ENCODE measurements at places on chromosomes 7 and 10. TPM values are rescaled to one million over a fixed set of nuclear protein-coding genes. Genes with fewer than 3 reads are reported as not detected.

DNA sequence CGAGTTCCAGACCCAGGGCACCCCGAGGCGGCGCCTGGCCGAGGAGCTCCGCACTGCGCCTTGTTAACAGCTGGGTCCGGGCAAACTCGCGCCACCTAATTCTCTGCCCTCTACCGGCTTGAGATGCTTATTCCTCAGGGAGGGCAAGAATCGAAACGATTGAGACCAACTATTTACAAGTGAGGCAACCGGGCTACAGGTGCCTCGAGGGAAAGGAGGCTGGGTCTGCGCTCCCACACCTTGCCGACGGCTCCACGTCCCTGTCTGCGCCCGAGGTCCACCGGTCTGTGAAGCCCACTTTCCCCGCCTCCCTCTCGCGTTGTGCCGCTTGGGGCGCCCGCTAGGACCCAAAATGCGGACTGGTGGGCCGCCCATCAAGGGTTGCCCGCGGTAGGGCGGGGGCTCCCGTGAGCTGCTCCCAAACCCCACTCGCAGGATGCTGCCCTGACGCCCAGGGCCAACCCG is 527 bp downstream of the AKR1B1 start:
- DNase-seq, result peak; percentile 16

DNA sequence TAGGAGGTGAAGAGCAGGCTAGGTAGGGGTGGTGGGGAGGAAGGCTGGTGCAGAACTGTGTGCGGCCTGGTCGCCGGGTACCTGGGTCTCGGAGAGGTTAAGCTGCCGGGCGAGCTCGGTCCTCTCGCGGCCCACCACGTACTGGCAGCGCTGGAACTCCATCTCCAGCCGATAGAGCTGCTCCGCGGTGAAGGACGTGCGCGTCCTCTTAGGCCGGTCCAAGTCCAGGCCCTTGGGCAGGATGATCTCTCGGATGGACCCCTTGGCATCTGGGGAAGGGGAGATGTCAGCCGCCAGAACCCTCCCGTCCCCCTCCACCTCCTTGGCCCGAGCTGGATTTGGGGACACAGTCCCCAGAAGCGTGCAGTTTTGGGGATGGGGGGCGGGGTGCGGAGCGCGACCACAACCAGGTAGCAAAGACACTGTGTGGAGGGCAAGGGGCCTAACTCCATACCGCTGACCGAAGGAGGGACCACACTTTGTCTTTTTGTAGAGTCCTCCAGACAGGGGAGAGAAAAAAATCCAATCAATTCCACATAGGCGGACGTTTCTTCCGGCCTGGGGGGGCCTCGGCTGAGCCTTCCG is 1.6 kb downstream of the VAX1 start:
- DNase-seq, result no peak

DNA sequence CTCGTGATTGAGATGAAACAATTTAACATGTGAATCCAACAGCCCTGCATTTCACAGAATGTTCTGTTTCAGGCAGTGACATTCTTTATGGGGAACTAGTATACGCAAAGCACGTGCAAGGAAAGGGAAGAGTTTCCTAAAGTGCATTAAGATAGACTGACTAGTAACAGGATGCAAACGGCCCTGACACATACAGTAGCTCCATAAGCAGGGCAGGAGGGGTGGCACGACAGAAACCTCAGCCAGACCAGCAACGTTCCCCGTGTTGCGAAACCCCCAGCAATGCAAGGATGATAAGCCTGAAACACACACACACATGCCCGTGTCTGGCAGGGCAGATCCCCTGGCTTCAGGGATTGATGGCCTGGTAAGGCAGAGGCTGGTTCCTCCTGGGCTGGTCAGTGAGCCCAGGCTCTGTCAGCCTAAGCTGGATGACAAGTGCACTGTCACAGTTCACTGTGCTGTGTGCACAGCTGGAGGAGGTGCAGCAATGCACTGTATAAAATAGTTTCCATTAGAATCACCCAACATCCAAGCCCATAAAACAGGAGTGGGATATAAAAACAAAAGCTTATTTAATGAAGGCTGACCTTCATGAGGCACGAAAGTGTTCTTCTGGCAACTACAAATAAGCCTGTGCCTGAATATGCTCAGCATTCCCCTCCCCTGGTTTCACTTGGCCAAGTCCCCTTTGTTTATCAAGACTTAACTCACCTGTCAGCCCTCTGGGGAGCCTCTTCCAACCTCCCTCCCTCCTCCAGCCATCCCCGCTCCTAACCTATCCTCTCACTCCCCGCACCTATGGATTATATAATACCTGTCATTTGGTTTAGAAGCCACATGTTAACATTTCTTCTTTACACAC is 88.8 kb downstream of the GSAP start:
- peak; percentile 98 for DNase-seq

DNA sequence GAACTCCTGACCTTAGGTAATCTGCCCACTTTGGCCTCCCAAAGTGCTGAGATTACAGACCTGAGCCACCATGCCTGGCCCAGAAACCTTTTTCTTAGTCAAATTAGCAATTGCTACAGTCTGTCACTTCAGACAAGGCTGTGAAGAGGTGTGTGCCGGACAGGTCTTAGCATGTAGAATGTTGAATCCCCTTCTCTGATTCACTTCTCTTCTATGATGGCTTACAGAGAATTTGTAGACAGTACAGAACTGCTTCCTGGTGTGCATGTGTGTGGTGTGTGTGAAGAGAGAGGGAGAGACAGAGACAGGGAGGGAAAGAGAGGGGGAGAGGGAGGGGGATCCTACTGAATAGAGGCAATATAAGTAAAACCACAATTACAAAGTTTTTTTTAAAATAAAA is 150.4 kb downstream of the PARD3 start:
- DNase-seq, result no peak

GRCh38 chr10:71316056-71316785 is 2.8 kb upstream of the SLC29A3 start:
- peak; percentile 19 for DNase-seq

MBLAC1 gene
- 0.57 TPM for polyA plus RNA-seq

AKR1B15 gene
- not detected for polyA plus RNA-seq

All from CD14-positive monocyte (primary cell).